Activated CD4-positive, alpha-beta T cell treated with anti-CD3 and anti-CD28 coated beads for 1 hour (primary cell): ENCODE measurements at places on chromosomes 7 and 10.

GRCh38 chr10:76408646-76409045 lies 977.2 kb downstream of the LRMDA start:
- DNase-seq, result no peak

DNA sequence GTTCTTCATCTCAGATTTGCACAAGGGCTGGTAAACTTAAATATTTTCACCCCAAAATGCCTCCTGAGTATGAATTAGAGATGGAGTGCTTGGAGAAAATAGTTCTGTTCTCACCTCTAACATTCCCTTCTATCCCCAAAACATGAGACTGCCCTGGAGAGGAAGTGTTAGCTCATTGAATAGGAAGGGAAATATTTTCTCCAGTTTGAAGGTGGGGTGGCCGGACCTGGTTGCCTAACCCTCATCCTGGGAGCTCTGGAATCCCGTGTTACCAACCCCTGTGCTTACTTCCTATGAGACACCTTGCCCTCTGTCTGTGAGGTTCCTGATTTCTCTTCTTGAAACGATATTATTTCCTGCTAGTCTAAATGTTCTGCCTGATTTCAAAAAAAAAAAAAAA lies 779 bp downstream of the IFIT2 start:
- no peak for DNase-seq

DNA sequence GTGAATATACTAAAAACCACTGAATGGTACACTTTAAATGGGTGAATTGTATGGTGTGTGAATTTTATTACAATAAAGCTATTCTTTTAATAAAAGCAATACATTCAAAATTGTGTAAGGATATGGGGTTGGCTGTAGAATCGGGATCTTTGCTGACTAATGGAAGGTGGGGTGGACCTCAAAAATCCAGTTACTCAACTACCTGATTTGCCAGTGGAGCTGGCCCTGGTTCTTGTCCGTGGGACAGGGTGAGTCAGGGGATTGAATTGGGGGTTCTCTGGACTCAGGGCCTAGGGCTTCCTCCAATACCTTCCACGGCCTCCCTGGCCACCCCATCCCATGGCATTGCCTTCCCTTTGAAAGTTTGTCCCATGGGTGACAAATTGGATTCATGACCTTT lies 13.5 kb upstream of the RABGEF1 start:
- DNase-seq, result no peak

- peak; percentile 81 for DNase-seq
Observed at GRCh38 chr10:5775685-5776084, 37.5 kb downstream of the GDI2 start.
